GM12878 (cell line): ENCODE measurements at places on chromosomes 7 and 10.
A peak's percentile ranks its signal among the peaks of the same experiment; 100 is the strongest.

- peak overlapping the region; percentile 73 for H3K27ac ChIP-seq
- peaks cover 7% of the 10 kb centered on the region for H3K4me1 ChIP-seq
- peak overlapping the region; percentile 90 for H3K4me3 ChIP-seq
- no peaks in the 10 kb centered on the region for H3K36me3 ChIP-seq
Observed at GRCh38 chr10:102065561-102066398, 631 bp downstream of the HPS6 start.

DNA sequence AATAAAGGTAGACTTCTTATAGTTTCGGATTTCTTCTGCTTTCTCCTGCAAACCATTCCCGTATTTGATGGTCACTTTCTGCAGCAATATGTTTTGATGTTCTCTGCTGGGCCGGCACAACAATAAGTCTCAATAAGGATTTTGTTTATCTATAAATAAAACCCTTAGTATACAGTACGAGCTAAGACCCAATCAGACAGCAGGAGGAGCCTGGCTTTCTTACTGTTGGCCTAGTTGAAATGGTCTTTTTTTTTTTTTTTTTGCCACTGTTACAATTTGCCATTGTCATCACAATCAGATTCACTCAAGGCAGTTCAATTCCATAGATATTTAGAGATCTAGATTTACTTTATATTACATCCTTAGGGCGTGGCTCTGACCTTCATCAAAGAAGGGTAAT is 76.4 kb downstream of the PLXDC2 start:
- no peaks in the 10 kb centered on the region for H3K36me3 ChIP-seq
- H3K27ac ChIP-seq = no peak overlapping the region
- H3K27me3 ChIP-seq = no peaks in the 10 kb centered on the region
- H3K4me3 ChIP-seq = no peak overlapping the region
- DNase-seq = no peak

DNA sequence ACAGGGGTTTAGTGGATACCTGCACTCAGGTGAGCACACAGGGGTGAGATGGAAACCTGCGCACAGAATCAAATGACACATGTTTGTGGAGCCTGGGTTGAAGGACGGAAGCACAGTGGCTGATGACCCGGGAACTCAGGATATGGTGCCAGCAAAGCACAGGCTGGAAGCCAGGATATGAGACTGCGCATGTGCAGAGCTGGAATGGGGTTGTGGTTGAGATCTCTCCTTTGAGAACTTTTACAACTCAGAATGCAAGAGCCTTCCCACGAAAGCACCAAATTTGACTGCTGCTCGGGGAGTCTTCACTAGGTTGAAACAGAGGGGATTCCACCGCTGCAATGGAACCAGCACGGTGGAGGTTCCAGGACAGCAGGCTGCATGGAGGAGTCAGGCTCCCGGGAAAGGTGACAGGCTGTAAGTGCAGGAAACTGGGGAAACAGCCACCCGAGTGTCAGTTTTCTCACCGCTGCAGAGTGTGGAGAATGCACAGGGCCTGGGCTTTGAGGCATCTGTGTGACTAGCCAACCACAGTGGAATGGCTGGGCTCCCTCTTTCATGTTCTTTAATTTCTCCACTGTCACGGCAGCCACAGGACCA is 133.4 kb upstream of the TCERG1L start:
- no peak for DNase-seq
- no peak overlapping the region for H3K4me3 ChIP-seq
- no peaks in the 10 kb centered on the region for H3K36me3 ChIP-seq
- H3K27ac ChIP-seq = no peak overlapping the region

GRCh38 chr7:108413782-108414492 is 42.3 kb downstream of the NRCAM start:
- H3K4me1 ChIP-seq = peaks cover 18% of the 10 kb centered on the region
- H3K27me3 ChIP-seq = no peaks in the 10 kb centered on the region
- DNase-seq = no peak
- no peak overlapping the region for H3K27ac ChIP-seq
- no peaks in the 10 kb centered on the region for H3K36me3 ChIP-seq

DNA sequence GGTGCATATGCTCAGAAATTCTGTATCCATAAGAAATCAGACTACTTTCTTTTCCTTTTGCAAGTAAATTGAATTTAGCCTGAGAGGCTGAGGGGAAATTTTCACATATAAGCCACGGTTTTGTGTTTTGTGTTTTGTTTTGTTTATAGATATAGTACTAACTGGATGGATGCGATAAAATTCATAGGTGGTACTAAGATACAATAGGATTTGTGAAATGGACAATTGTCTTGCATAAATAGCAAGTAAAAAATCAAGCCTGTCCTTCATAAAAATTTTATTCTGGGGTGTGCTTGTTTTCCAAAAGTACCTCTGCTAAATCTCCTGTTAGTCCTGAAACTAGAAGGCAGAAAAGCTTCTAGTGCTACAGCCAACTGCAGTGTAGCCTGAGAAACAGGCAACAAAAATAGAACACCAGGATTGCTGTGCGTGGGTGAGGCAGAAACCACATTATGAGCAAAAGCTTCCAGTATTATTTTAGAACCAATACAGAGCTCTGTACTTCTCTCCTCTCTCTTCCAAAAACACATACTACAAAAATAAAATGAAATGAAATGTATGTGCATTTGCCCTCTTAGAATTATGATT is 634 bp upstream of the HDAC9 start:
- H3K4me3 ChIP-seq = peak overlapping the region; percentile 67; the same call in 1 of the 2 replicates
- H3K36me3 ChIP-seq = no peaks in the 10 kb centered on the region
- H3K4me1 ChIP-seq = peaks cover 14% of the 10 kb centered on the region; the same call in 1 of the 2 replicates
- DNase-seq = no peak
- H3K27me3 ChIP-seq = no peaks in the 10 kb centered on the region
- H3K27ac ChIP-seq = no peak overlapping the region

DNA sequence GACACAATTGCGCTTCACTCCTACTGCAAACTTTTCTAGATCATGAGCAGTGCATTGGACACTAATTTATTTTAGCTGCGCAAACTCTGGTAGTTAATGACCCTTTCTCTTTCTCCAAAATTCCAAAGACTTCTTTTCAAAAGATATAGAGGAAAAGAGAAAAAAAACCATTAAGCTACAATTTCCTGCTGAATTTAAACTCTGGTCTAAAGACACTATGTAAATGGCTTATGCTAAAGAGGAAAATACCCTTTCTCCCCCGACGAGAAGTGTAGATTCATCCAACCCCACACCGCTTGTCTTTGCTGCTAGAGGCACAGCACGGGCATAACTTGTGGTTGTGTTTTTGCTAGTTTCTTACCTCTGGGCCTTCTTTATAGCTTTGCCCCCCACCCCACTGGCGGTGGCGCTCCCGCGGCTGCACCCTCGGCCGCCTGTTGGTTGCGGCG is 84.1 kb downstream of the SNX10 start:
- H3K4me3 ChIP-seq = peak overlapping the region; percentile 38; the same call in 1 of the 2 replicates
- H3K4me1 ChIP-seq = peaks cover 7% of the 10 kb centered on the region
- H3K36me3 ChIP-seq = no peaks in the 10 kb centered on the region; the same call in 1 of the 2 replicates
- no peak overlapping the region for H3K27ac ChIP-seq
- no peak for DNase-seq
- no peaks in the 10 kb centered on the region for H3K27me3 ChIP-seq

- no peaks in the 10 kb centered on the region for H3K4me1 ChIP-seq
- no peaks in the 10 kb centered on the region for H3K27me3 ChIP-seq
- no peak for DNase-seq
- H3K4me3 ChIP-seq = no peak overlapping the region
- no peaks in the 10 kb centered on the region for H3K36me3 ChIP-seq
- H3K27ac ChIP-seq = no peak overlapping the region
Observed at GRCh38 chr7:124088590-124088989, 55.7 kb upstream of the TMEM229A start.

DNA sequence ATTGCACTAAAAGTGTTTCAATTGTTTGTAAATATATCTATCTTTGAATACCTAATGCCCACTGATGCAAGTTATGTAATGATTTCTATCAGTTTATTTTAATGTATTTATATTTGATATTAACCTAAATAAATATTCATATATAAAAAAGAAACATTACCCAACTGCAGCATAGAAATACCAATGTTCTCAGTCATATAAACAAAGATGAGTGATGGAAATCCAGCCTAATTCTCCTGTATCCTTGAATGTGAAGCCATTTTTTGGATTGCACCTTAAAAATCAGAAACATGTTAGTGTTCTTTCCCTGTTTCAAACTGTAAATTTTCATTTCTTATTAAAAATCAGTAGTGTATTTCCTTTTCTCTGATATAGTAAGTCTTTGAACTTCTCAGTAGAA is 305.8 kb upstream of the GNAI1 start:
- no peak overlapping the region for H3K4me3 ChIP-seq
- DNase-seq = no peak
- no peaks in the 10 kb centered on the region for H3K4me1 ChIP-seq

DNA sequence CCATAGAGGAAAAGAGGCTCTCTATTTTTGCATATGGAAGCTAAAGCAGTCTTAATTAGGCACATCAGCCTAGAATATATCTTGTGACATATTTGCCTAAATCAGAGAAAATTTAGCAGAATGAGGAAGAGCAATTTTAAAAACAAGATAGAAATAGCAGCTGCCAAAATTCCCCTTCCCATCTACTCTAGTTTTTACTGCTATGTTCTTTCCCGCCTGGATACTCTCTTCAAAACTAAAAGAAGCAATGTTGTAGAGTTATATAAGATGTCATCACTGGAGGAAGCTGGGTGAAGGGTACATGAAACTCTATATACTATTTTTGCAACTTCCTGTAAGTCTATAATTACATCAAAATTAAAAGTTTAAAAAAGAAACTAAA is 87.0 kb downstream of the ARMH3 start:
- H3K27ac ChIP-seq = peak overlapping the region; percentile 99
- DNase-seq = peak; percentile 76
- peaks cover 80% of the 10 kb centered on the region for H3K4me1 ChIP-seq
- no peaks in the 10 kb centered on the region for H3K27me3 ChIP-seq
- H3K36me3 ChIP-seq = no peaks in the 10 kb centered on the region; the same call in none of the 2 replicates

DNA sequence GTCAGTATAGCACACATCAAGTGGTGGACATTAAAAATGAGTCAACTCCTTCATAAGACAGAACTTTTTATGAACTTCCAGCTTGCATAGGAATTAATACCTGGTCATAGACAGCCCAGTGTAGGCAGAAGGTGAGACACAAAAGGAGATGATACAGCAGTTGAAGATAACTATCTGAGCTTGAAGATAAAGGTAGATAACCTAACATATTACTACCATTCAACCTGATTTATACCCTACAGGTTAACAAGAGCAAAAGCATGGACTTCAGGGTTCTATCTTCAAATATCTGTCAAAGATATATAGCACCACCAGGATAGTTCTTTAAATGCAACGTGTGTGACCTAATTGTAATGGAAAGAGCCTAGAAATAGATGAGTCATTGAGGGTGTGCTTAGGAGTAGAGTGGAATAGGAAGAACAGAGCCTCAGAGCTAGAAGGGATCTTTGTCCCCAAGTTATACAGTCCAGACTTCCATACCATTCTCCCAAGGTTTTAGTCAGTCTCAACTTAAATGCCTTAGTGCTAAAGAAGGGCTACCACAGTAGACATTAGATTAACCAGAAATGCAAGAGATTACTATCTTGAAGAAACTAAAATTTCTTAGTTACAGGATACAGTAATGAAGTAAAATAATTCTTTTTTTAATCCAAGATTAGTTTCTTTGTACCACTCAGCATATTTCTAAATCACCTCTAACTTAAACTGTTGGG is 9.2 kb downstream of the ZNF800 start:
- no peak overlapping the region for H3K27ac ChIP-seq
- H3K4me1 ChIP-seq = peaks cover 3% of the 10 kb centered on the region; the same call in 1 of the 2 replicates
- DNase-seq = no peak

DNA sequence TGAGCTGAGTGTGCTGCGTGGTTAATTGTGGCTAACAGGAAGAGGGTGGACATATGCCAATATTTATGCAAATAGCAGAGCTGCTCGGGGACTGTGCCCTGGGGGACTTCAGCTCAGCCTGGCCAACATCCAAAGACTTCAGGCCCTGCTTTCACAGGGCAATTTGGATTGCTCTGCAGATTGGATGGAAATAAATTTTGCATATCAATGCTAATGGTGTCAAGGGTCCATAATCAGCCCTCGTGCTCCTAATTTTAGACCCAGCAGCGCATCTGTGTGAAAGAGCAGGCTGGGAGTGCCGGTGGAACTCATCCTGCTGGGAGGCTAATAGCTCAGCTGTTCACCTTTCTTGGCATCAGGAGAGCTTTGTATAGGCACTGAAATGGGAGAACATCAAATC is 270.1 kb downstream of the TCERG1L start:
- no peak overlapping the region for H3K4me3 ChIP-seq
- H3K36me3 ChIP-seq = no peaks in the 10 kb centered on the region
- no peak overlapping the region for H3K27ac ChIP-seq
- H3K27me3 ChIP-seq = no peaks in the 10 kb centered on the region

DNA sequence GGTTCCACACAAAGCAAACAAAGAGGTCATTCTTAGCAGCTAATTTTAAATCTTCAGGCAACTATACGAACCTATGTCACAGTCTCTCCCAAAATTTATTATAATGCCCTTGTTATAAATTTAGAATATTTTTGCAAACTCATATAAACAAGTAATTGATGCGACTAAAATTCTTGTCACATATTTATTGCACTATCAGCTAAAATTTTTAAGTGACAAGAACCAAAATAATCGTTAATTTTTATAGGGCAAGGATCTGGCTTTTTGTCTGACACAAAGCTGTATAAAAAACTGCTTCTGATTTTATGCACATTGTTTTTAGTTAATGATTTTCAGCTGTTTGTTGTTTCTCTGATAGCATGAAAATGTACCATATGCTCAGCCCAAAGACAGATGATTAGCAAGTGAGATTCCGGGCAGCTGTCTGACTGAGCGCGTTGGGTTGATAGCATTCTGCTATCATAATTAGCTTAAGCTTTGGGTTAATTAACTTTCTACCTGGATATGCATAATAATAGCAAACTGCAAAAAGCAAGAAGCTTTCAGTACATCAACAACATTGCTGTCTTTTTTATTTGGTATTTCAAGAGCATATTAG is 136.0 kb downstream of the MGMT start:
- no peak overlapping the region for H3K4me3 ChIP-seq
- H3K4me1 ChIP-seq = peaks cover 36% of the 10 kb centered on the region
- DNase-seq = no peak

DNA sequence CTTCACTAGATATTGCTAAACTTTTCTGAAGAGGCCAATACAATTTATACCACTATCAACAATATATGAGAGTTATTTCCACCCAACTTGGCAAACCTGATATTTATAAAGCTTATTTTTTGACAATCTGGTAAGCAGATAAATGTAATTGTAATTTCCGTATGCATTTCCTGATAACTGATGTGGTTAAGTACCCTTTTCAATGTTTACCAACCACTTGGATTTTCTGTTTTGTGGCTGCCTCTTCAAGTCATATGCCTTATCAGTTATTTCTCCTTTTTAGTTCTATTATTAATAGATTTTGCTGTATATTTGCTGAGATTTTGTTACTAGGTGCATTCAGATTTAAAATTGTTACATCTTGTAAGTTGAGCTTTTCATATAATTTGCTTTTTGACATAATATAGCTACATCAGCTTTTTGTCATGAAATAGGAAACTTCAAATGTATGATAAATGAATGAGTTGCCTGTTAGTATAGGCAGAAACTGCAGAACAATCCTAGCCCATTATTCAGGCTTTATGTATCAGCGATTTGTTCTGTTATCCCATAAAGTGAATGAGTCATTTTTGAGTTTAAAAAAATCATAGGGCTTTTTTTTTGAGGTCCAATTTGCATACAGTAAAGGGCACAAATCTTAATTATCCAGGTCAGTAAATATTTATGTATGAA is 11.5 kb downstream of the SGPL1 start:
- H3K4me1 ChIP-seq = no peaks in the 10 kb centered on the region
- no peak overlapping the region for H3K27ac ChIP-seq
